ENCODE measurements at places on chromosomes 1 and 21. TPM values are rescaled to one million over a fixed set of nuclear protein-coding genes. Genes with fewer than 3 reads are reported as not detected.

DNA sequence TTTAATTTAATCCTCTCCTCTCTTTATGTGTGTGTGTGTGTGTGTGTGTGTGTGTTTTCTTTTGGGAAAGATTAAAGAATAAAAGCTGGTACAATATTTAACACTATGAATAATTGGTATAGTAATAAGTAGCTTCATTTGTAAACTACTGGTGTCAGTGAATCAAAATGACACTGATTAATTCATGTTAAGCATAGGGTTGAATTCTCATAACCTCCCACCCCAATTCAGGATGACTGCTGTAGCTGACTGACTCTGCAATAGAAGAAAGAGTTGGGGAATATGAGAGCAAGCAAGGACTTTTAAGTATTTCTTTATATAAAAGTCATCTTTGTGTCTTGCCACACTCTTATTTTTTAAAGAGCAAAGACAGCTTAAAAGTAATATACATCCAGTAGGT is 13.1 kb downstream of the SLC30A7 start:
- DNase-seq = no peak

DNA sequence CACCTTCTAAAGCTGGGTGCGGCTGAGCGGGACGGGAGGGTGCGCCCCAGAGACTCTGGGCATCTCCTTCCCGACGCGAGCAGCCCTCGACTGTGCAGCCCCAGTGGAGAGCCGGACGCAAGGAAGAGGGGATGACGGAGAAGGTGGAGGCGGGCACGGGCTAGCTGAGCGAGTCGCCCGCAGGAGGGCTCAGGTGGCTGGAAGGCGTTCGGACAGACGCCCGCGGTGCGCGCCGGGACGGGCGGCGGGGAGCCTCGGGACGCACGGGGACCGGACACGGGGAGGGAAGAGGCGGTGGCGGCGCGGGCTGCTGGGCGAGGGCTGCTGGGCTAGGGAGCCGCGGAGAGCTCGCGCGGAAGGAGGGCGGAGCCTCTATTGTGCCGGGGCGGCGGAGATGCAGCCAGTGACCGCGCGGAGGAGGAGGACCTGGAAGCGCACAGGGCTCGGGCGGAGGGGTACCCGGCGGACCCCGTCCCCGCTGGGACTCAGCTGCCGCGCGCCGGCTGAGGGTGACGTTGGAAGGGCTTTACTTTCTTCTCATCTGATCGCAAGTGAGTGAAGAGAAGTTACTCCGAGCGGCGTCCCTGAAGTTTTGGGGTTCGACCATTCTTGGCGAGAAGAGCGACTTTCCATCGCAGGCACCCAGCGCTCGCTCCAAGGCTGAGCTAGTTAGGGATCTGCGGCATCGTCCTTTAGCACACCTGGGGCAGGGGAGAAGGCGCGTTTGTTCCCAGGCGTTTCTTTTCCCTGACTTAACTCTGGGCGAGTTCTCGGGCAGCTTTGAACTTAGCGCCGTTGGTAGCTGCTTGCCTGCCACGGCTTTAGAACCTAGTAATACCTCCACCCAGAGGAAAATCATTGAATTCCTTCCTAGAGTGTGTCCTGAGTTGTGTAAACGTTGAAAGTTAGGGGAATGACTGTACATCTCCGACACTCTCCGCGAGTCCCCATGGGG is at the start of gene OLFML2B:
Gene OLFML2B (minus strand): TSS at position 323 of the 955 bp plus-strand sequence. CDS start 439 bp downstream, outside the sequence.
- DNase-seq = peak; percentile 78

- DNase-seq = no peak
Observed at GRCh38 chr1:24562625-24563024, 6.7 kb downstream of the NCMAP start.

- DNase-seq = peak; percentile 57
Observed at GRCh38 chr1:151309811-151310323, 17.3 kb downstream of the PI4KB start.

- DNase-seq = no peak
Observed at GRCh38 chr1:63906047-63906704, 132.4 kb downstream of the ROR1 start.

- DNase-seq = no peak
Observed at GRCh38 chr1:57340334-57341070, 83.4 kb downstream of the DAB1 start.

The FAM3B gene
- polyA plus RNA-seq = 0.58 TPM

The DISP3 gene
- 0.57 TPM for polyA plus RNA-seq

The S100A7 gene
- not detected for polyA plus RNA-seq
